ENCODE measurements at places on chromosomes 3 and 15.
A peak's percentile ranks its signal among the peaks of the same experiment; 100 is the strongest.

DNA sequence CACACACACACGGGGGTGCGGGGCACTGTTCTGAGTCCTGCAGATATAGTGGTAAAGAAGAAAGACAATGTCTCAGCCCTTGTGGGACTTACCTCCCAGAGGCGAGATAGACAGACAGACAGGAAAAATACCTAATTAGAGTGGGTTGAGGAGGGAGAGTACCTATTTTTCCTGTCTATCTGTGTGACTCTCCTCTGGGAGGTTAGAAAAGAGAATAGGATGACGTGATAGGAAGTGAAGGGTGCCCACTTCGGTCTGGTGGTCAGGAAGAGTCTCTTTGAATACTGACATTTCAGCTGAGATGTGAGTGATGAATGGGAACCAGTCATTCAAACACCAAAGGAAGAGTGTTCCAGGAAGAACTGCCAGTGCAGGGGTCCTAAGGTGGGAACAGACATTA lies 4.1 kb upstream of the APOD start:
- DNase-seq = no peak

DNA sequence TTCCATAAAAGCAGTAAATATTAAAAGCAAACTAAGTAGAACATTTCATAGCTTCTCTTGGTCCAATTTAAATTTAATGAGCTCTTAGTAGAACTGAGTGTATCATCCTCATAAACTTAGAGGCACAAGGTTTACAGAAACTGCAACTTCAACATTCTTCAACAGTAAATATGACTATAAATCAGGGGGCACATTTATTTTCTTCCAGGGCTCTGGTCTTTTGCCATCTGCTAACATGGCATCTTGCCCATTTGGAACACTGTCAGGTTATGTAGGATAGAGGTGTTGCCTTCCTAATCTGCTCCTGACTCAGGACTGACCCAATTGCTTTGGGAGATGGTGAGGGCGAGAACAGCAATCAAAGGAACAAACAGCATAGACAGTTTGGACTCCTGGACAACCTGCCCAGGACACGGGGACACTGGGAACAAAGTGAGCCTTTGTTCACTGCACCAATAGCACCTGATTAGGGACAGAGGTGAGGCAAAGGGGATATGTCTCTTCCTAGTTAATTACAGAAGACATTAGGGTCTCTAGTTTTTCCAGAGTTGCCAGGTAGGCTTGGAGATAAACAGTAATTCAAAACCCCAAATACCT lies 610.2 kb upstream of the ROBO2 start:
- DNase-seq = no peak

- no peak for DNase-seq
Measured at GRCh38 chr3:127365163-127365798, 77.4 kb upstream of the PRR20G start.

- DNase-seq = no peak
Measured at GRCh38 chr3:24829629-24830229, 335.1 kb upstream of the THRB start.

- DNase-seq = no peak
Measured at GRCh38 chr3:115475178-115476041, 147.9 kb upstream of the GAP43 start.

DNA sequence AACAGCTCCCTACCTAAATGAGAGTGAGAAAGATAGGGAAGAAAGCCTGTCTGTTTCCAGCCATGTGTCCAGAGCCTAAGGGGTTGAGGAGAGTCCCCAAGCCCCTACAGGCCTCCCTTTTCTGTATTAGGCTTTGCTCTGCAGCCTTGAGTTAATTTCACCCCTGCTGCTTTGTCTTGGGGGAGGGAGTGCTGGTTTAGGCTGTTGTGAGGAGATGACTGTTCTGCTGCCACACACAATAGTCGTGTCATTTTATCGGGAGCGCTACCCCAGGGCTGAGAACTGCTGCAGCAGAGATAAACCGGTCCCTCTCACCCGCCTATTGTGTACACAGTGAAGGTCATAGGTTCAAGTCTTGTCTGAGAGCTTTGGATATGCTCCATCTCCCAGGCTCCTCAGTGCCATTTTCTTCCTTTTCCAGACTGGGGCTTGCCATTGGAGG lies 1.4 kb downstream of the ZNF609 start:
- peak; percentile 28 for DNase-seq

DNA sequence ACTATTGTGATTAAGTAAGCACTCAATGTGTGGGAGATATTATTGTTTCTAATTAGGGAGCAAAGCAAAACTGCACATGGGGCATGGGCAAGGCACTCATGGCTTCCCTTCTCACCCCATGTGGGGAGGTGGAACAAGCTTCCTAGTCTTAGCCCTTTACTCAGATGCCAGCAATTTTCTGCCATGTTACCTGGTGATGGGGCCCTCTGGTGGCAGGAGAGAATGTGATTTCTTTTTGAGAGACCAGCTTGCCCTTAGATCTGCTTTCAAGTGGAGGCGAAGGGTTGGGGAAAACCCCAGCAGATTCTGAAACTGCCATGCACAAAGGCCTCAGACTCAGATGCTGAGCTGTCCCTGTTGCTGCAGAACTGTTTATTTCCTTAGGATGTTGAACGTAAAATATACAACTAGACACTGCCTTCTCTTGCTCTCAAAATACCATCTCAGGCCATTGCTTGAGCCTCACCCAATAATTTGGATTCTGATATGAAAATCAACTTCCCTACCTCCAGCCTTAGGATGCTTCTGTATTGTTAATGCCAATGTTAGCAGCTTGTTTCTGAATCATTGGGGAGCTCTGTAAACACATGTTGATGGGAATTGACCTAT lies 130.2 kb upstream of the TPRG1 start:
- DNase-seq = peak; percentile 44

DNA sequence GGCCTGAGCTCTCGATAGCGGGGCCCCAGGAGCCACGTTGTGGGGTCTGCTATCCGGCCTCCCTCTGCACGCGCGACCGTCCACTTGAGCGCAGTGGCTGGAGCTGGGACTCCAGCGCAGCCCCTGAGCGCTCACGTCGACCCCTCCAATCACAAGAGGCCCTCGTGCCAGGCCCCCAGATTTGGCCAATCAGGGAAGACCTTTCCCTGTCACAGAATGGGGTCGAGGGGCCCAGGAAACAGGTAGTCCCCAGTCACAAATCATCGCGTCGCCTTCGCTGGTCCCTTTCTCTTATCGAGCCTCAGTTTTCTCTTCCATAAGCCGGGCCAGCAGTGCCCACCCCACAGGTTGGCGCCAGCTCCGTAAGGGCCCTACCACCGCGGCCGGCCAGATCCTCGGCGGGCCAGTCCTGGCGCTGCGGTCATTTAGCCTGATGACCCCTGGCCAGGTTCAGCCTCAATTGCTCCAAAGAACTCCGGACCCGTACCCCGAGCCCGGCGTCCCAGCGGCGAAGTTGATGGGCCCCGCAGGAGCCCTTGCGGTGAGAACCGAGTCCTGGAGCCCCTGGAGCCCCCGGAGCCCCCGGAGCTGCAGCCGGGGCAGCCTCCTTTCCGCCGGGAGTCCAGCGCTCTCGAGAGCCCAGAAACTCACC lies 435 bp downstream of the ALDH1L1 start:
- DNase-seq = peak; percentile 69

DNA sequence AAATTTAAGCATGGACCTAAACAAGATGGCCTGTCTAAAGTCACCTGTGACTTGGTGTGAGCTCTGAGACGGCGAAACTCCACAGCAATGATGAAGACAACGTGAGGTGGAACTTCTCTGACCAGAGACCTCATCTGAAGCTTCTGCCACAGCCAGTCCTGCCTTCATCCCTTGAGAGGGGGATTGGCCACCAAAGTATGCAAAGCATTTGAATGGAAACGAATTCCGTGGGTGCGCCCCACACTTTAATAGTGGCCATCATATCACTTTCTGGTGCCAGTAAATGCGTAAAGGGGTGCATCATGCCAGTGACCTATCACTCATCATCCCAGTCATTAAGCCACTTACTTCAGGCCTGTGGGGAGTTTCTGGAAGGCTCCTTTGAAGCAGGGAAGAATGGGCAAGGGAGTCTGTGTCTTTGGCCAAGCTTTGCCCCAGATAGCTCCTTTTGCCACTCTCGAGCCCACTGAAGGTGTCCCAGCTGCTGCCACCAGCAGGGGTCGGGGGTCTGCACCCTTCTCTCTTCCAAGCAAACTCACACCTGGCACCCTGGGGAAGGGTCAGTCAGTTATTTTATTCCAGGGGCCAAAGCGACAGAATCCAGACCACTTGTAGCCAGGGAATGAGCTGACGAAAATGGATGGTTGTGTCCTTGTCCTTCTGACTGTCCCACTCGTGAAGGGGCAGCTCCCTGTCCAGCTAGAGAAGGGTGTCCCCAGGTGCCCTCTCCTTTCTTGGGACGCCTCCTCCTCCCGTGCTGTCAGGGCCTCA lies 17.7 kb downstream of the MUC20 start:
- no peak for DNase-seq

DNA sequence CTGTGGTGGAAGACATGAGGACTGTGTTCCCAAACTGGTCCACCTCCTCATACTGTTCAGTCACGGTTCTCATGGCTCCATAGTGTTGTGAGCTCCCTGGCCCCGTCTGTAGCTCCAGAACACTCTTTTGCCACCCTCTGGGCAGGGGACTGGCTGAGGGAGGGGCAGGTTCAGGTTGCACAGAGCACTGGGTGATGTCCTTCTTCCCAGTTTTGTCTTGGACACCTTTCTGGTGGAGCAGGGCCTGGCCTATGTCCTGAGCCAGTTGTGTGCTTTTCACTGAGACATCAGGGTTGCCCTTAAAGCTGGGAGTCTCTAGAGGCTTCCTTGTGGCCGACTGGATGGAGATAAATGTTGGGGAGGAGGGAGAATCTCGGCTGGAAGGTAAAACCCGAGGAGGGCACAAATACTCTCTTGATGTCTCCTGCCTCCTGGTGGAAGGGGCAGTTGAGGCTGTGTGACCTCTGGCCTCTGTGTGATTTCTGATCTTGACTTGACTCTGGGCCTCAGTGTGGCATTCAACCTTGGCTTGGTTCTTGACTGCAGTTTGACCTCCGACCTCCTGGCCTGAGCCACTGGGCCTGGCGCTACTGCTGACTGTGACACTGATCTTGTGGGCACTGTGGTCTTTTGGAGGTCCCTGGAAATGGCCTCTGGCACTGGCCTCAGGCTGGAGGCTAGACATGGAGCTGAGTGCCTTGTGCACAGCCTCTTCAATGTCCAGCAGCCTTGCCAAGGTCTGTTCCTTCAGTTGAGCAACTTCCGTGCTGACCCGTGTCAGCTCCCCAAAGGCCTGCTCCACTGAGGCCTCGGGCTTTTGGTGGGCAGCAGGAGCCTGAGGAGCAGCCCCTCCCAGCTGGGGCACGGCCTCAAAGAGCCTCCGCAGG lies 8.1 kb downstream of the XIRP1 start:
- DNase-seq = no peak

DNA sequence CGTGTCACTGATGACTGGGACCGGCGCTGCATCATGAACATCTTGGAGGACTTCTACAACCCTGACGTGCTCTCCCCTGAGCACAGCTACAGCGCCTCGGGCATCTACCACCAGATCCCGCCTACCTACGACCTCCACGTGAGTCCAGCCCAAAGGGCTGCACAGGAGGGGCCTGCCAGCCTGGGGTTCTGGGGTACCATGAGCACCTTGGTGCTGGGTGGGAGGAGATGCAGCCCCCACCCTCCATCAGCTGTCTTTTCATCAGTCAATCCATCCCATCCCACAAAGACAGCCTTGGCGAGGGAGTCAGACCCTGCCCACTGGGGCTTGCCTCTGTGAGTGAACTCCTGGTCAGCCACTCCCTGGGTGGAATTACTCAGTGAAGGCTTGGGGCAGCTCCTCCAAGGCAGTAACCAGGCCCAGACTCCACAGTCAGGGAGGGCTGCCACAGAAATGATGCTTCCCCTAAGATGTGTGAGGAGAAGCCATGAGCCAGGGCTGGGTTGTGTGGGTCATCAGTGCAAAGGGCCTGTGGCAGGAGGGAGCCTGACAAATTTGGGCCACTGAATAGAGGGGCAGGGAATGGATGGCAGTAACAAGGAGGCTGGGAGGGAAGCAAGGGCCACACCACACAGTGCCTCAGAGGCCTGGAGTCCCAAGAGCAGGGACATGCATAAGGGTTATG lies 47.9 kb downstream of the SEMA3G start:
- DNase-seq = peak; percentile 16

- DNase-seq = no peak
Measured at GRCh38 chr15:57534281-57534680, 57.4 kb upstream of the MYZAP start.

DNA sequence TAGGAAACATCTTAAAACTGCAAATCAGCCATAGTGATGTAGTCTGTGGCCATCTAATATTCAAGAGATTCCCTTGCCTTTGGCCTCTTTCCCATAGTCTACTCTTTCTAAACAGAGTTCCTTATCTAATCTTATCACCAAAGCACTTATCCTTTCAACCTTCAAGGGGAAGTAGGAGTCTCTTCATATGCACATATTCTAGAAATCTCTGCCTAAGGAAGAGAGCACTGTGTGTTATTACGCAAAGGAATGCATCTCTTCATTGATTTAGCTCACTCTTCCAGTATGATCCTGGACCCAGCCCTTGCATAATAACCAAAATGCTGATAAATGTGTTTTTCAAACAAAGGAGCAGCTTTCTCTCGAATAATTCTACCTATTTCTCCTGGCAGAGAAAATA lies 253.7 kb upstream of the TPRG1 start:
- DNase-seq = no peak

GRCh38 chr3:44966795-44967278 lies 9.1 kb downstream of the ZDHHC3 start:
- no peak for DNase-seq

DNA sequence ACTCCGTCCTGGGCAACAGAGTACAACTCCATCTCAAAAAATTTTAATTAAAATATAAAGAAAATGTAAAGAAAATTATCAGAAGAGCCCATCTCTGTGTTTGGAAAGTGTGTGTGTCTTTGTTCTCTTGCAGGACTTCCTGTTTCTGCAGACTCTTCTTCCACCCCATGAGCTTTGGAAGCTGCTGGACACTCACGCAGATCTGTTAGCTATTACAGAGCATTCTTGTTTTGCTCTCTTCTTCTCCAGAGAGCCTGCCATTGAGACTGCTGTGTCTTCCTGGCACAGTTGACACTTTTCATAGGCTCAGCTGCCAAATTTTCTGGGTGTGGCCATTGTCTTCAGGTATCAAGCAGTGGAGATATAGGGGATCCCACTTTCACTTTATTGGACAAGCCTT lies 6.0 kb upstream of the CCR8 start:
- DNase-seq = no peak

Data from ovary (tissue), 10 donors.